Chondrocyte (in vitro differentiated cells): ENCODE measurements at places on chromosomes 3 and 15. TPM values are rescaled to one million over a fixed set of nuclear protein-coding genes. Genes with fewer than 3 reads are reported as not detected.

The TMEM45A gene
- 69.1 to 72.3 TPM (median 71.4 TPM) in 3 replicates for total RNA-seq

The SLC51A gene
- total RNA-seq = not detected in 3 replicates

The ANKRD63 gene
- 0.25 to 1.1 TPM in 2 of 3 replicates, not detected in the other for total RNA-seq

The APOD gene
- total RNA-seq = 2.1 to 26.1 TPM (median 2.9 TPM) in 3 replicates

The MOBP gene
- not detected in 3 replicates for total RNA-seq

The DMXL2 gene
- 20.0 to 25.0 TPM (median 20.7 TPM) in 3 replicates for total RNA-seq

The MST1R gene
- 0.55 to 1.1 TPM (median 0.56 TPM) in 3 replicates for total RNA-seq

The TNNC1 gene
- 3.3 to 13.7 TPM (median 12.7 TPM) in 3 replicates for total RNA-seq

The CHAC1 gene
- total RNA-seq = 2.8 to 78.5 TPM (median 77.6 TPM) in 3 replicates

The FBXO40 gene
- 0.08 TPM in 1 of 3 replicates, not detected in the others for total RNA-seq

The CCK gene
- total RNA-seq = not detected in 3 replicates

The RFTN1 gene
- 53.3 to 54.9 TPM (median 53.4 TPM) in 3 replicates for total RNA-seq

The CYP11A1 gene
- total RNA-seq = 0.32 to 0.54 TPM in 2 of 3 replicates, not detected in the other

The ITGA11 gene
- total RNA-seq = 965 to 1,105 TPM (median 1,092 TPM) in 3 replicates
